ENCODE measurements at places on chromosomes 2 and 18.

- no peak for DNase-seq
Measured at GRCh38 chr2:43082903-43083677, 143.3 kb downstream of the ZFP36L2 start.

DNA sequence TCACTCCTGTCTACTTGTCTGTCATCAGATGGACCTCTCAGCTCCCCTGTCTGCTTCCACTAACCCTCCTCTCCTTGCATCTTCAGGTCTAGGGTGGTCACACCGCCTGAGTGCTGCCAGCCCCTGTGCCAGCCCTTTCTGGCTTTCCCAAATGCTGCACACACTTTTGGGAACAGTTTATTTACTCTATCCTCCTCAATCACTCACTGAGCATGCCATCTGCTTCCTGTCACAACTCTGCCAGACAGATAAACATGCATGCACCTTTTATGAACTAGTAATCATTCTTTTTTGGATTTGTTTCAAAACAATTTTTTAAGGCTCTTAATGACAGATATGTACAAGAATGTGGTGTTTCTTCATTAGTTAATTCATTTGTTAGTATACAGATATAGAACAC lies 56.3 kb upstream of the CCDC195 start:
- no peak for DNase-seq

DNA sequence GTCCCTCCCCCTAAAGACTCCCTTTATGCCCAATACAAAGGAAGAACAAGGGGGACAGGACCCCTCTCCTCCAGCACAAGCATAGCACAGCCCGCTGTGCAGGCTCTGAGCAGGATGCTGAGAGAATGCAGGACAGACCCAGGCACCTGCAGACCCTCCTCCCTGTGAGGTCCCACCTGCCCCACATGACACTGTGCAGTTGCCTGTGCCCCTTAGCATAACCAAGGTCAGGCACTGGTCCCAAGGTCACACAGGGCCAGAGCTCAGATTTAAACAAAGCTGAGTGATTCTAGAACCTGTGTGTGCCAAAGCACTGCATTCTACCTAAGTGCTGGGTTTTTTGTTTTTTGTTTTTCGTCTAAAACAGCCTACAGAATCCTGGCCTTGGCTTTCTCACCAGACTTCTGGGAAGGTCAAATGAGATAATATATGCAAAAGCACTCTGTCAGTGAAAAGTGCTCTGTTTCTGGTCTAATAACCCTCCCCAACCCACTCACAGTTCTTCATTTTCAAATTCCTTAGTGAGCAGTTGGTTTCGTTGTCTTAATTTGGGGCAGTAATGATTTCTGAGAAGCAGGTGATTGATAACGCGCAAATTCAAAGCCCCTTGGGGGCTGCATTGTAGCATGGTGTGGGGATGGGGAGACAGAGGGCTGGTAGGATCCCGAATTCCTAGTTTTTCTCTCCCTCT lies 125.7 kb downstream of the KCTD1 start:
- DNase-seq, result no peak

DNA sequence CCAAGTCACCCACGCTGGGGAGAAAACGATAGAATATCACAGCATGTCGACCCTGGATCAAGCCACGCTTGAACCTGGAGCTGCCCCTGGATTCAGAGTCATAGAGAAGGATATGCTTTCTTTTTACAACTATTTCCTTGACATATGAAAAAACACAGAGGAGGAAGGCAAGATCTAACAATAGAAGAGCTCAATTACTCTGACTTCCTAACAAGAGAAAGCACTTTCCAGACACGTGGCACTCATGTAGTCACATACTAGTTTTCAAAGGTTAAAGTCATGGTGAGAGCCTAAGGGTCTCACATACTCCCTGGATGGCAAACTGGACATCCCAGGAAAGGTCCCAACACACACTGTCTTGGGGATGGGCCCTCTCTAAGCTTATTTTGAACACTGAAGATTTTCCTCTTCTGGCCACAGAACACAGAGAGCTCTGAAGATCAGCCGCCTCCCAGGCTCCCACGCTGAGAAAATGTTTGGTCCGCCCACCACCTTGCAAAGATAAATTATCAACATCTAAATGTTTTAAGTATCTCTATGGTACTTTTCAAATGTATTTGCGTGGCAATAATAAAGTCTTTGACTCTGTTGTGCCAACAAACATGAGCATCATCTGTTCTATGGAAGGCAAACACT lies 4.9 kb downstream of the PXDN start:
- no peak for DNase-seq

DNA sequence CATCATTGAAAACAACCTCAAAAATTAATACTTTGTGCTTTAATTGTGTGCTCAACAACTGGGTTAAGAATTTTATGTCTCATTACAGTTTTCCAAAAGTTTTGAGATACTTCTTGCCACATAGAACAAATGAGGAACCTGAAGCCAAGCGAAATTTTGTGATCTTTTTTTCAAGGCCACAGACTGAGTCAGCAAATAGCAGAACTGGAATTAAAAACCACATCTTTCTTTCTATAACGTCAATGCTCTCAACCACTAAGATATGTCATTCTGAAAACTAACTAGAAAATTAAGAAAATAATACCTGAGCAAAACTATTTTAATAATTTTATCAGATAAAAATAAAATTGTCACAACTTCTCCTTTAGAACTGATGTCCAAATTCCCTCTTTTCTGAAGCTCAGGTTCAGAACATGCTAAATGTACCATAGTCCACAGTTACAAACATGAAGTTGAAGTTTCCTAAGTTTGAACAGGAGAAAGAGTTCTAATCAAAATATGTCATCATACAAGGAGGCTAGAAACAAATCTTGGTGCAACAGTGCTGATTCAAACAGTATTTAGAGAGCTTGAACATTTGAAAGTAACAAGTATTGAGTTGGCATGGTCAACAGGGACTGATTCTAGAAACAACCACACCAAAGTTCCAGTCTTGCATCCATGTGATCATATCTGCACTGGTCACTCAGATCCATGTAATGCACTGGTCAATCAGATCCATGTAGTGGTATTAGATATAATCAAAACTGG lies 27.6 kb upstream of the CALCRL start:
- no peak for DNase-seq

DNA sequence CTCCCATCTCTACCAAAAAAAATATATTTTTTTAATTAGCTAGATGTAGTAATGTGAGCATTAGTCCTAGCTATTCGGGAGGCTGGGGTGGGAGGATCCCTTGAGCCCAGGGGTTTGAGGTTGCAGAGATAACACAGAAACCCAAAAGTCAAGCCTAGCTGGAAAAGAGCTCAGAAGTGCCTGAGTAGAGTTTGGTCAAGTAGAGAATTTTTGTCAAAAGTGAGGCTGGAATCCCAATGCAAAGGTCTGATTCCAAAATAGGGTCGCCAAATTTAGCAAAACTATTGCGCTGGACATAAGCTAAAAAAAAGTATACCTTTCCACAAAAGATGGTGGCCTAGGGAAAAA lies 15.5 kb upstream of the MSH6 start:
- no peak for DNase-seq

DNA sequence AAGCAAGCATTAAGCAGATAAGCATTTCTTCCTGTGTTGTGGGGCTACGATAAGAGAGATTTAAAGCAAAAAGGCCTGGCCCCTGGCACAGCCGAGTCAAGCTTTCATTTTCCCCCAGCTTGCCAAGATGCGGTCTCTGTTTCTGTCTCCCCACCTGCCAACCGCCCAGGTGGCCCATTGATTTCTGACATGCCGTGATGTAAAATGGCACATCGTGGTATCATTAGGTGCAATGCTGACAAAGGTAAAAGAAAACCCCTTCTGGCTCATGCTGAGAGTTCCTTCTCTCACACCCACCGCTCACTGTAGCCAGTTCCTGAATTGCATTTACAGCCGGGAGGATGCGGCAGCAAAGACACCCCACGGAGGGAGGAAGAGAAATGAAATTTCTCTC lies 62.8 kb downstream of the BOD1L2 start:
- no peak for DNase-seq

DNA sequence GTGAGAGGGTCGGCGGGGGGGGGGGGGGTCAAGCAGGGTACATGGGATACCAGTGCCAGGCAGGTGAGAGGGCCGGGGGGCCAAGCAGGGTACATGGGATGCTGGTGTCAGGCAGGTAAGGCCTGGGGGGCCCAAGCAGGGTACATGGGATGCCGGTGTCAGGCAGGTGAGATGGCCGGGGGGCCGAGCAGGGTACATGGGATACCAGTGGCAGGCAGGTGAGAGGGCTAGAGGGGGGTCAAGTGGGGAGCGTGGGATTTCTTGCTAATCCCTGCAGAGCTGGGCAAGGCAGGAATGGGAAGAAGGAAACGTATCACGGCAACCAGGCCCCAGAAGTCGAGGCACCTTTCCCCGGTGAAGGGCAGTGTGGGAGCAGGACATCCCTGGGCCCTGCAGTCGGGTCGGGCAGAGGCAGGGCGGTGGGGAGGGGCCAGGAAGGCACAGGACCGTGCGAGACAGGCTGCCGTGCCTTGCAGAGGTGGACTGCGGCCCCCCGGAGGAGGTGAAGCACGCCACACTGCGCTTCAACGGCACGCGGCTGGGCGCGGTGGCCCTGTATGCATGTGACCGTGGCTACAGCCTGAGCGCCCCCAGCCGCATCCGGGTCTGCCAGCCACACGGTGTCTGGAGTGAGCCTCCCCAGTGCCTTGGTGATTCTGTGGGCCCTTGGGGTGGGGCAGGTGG lies 49.3 kb downstream of the MTERF4 start:
- no peak for DNase-seq

GRCh38 chr2:194819367-194819766 lies 837.7 kb upstream of the SLC39A10 start:
- no peak for DNase-seq

DNA sequence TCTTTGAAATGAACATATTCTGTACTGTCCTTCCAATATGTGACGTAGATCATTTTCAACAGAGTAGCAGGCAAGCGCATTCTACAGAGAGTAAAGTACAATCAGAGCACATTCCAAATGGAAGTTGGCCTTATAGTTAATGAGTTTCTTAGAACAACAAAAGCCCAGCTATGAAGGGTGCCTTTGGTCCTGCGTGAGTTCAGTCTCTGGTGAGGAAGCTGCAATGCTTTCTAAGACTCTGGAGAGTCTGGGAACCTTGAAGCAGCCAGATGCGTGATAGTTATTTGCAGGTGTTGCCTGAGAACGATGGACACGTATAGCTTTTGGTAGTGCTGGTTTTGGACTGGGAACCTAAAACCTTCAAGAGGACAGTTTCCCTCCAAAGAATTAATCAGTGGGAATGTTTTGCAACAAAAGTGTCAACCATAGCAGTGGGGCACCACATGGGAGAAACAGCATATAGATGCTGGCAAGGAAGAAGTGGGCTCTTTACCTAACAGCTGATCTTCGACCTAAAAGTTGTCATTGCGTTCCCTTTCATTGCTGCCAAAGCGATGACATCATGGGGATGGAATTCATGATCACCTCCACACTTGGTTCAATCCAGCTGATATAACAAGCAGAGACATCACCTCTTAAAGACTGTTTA lies 9.3 kb upstream of the SNORC start:
- no peak for DNase-seq

- no peak for DNase-seq
Measured at GRCh38 chr2:24208490-24208889, 33.6 kb downstream of the FAM228A start.

- no peak for DNase-seq
Measured at GRCh38 chr2:166115589-166115988, 12.2 kb downstream of the SCN1A start.

DNA sequence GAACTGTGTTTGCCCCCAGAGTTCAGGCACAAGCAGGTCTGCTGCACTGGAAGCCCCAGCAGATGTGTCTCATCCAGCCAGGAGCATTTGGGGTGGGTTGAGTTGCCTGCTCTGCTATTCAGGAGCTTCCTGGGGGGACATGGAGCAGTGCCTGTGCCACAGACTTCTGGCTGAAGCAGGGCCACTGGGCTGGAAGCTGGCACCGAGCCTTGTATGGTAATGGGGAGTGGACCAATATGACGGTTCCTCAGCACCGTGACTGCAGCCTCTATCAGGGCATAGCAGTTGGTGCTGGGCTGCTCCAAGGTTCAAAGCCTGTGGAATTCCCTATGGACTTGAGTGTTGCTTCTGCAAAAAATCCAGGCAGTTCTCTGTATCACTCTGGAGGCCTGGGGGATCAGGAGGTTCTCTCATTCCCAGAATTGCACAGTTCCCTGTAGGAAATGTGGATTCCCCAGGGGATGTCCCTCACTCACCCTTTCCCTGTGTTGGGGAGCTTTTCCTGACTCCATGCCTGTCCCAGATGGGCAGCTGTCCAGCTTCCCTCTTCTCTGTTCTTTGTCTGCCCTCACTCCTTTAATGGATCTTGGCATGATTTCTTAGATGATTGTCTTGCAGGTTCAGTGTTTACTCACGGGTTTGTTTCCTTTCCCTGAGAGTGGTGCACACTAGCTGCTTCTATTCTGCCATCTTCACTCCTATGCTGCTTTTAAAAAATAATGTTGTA lies 37.2 kb upstream of the THSD7B start:
- DNase-seq, result no peak

- no peak for DNase-seq
Measured at GRCh38 chr2:237904831-237905599, 45.6 kb downstream of the RAMP1 start.

DNA sequence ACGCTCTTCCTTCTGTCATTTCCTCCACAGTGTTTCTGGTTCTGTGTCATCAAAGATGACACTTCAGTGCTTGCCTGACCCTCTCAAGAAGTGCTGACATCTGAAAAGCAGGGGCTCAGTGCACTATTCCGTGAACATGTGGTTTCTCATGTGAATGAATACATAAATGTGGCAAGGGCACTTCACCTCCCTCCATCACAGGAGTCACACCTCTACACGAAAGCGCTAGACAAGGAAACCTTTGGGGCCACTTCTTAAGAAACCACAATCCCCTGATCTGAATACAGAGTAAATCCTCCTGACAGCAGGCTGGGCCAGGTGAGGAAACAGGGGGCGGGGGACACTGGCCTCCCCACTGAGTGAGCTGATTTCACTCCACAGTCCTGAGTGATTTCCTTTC lies 145.8 kb upstream of the ACAA2 start:
- no peak for DNase-seq

DNA sequence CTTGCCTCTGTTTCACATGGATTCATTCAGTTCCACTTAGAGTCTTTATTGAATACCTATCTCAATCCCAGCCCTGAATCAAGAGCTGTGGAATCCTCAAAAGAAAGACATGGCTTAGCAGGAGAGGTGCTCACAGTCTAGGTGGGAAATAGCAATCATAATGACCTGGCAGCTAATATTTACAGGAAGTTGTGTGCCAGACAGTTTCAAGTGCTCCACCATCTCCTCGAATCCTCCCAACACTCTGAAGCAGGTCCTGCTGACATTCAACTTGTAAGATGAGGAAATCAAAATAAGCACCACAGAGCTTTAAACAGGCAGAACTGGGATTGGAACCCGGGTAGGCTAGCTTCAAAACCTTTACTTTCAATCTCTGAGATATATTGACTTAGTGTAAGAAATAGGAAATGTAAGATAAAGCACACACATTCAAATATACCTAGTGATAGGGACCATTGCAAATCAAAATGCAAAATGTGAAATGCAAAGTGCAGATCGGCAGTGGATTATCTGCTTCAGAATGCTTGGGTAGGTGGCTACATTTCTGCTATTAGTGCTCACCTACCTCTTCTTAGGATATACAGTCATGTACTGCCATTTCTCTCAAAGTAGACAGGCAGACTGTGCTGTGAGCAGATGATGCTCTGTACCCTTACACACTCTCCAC lies 182.0 kb downstream of the PRKCE start:
- no peak for DNase-seq
